ENCODE measurements at places on chromosomes 7 and 10. TPM values are rescaled to one million over a fixed set of nuclear protein-coding genes. Genes with fewer than 3 reads are reported as not detected.

GRCh38 chr7:128036226-128036940 lies 5.1 kb upstream of the LRRC4 start:
- no peak overlapping the region for H3K4me3 ChIP-seq
- no peak overlapping the region for H3K27ac ChIP-seq
- no peaks in the 10 kb centered on the region for H3K4me1 ChIP-seq
- DNase-seq: no peak
- no peaks in the 10 kb centered on the region for H3K36me3 ChIP-seq

DNA sequence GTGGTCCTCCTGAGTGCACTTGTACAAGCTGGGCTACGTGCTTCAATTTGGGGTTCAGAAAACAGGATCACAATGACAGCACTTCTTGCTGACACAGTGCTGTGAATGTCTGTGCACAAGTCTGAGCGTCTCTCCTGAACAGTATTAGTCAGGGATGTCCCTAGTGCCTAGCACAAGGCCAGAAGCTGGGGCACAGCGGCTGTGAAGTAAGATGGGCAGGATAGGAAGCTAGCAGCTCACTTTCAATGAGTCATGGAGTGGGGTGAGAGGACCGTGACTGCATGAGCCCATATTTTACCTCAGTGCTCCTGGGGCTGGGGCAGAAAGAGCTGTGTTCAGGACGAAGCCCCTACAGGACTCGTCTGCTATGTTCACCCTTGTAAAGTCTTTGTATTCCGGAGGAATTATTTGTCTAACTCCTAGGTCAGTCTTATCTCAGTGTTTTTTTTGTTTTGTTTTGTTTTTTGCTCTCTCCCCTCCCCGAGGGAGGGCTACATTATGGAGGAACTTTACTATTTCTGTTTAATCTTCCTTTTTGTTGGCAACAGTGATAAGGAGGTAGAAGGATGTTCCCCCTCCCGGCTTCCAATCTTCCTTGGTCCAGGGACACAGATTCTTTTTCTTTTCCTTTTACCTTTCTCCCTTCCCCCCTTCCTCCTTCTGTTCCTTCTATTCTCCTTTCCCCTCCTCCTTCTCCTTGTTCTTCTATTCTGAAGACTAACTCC lies 2.8 kb upstream of the LRMDA start:
- no peak overlapping the region for H3K4me3 ChIP-seq
- H3K27ac ChIP-seq: no peak overlapping the region
- no peaks in the 10 kb centered on the region for H3K4me1 ChIP-seq

DNA sequence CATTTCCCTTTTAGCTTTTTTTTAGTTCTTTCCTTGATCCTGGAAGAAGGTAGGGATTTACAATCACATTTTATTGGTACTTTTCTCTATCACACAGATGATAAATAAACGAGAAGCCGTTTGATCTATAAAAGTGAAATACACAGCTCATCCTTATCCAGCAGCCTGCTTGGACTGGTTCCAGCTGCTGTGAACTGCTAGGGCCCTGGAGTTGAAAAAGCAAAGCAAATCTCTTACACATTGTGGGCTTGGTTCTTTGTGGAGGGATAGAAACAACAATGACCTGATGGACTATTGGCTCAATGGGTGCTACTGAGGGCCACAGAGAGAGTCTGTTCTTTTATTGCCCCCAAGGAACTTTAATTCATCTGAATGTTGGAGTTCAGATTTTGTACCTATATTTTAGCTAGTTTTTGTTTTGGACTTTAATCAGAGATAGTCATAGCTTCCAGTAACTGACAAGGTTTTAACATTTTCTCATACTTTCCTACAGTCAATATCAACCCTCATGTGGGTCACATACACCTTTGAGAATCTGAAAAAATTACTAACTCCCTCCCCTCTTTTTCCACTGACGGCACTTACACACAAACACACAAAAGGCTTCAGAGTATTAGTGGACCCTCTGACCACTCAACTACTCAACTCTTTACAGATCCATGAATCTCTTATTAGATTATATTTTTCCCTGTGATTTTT lies 91.6 kb upstream of the CCDC6 start:
- H3K27ac ChIP-seq: no peak overlapping the region
- no peaks in the 10 kb centered on the region for H3K27me3 ChIP-seq
- H3K36me3 ChIP-seq: no peaks in the 10 kb centered on the region
- H3K4me1 ChIP-seq: no peaks in the 10 kb centered on the region
- H3K4me3 ChIP-seq: no peak overlapping the region

Gene FOXI2
- total RNA-seq: not detected

All from breast epithelium (tissue), 4 donors.